Activated gamma-delta T cell (primary cell): ENCODE measurements at places on chromosomes 1 and 21.

DNA sequence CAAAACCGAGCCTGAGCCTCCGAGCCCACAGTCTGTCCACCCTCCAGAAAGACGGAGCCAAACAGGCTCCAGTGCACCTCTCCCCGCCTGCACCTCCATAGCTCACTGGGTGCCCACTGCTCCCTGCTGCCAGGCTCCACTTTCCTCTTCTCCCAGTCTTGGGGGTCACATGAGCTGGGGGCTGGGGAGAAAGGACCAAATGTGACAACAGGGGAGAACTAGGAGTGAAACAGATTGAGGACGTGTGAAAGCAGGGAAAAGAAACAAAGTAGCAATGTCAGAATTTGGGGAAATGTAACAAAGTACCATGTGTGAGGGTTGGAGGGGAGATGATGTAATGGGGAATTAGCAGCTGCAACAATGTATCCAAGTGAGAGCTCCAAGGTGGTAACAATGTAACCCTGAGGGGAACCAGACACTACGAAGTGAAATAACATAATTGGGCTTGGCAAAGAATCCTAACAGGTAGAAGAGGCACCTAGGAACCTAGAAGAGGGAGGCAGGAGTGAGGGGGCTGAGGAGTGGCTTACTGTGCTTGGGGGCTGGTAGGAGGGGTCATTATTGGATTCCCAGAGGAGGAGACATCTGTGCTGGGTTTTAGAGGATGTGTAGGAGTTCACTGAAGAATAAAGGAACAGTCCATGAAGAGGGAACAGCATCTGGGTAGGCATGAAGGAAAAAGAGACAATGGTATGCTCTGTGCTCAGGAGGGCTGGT, 12.5 kb downstream of the SDC3 start:
- no peak for DNase-seq

DNA sequence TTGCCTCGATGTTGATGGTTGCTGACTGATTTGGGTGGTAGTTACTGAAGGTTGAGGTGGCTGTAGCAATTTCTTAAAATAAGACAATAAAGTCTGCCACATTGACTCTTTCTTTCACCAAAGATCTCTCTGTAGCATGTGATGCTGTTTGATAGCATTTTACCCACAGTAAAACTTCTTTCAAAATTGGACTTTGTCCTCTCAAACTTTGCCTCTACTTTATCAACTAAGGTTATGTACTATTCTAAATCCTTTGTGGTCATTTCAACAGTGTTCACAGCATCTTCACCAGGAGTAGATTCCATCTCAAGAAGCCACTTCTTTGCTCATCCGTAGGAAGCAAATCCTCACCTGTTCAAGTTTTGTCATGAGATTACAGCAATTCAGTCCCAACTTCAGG, 93.2 kb downstream of the PHTF1 start:
- DNase-seq: no peak

- peak; percentile 45 for DNase-seq
Measured at GRCh38 chr1:154791292-154792166, 78.6 kb downstream of the KCNN3 start.

DNA sequence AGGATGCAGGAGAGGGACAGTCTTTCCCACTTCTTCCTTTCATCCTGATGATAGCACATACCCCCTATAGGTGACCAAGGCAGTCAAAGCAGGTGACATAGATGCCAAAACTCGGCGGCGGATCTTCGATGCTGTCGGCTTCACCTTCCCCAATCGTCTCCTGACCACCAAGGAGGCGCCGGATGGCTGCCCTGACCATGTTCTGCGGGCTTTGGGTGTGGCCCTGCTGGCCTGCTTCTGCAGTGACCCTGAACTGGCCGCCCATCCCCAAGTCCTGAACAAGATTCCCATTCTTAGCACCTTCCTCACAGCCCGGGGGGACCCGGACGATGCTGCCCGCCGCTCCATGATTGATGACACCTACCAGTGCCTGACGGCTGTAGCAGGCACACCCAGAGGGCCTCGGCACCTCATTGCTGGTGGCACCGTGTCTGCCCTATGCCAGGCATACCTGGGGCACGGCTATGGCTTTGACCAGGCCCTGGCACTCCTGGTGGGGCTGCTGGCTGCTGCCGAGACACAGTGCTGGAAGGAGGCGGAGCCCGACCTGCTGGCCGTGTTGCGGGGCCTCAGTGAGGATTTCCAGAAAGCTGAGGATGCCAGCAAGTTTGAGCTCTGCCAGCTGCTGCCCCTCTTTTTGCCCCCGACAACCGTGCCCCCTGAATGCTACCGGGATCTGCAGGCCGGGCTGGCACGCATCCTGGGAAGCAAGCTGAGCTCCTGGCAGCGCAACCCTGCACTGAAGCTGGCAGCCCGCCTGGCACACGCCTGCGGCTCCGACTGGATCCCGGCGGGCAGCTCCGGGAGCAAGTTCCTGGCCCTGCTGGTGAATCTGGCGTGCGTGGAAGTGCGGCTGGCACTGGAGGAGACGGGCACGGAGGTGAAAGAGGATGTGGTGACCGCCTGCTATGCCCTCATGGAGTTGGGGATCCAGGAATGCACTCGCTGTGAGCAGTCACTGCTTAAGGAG, 2.9 kb downstream of the NCDN start:
- DNase-seq: no peak

GRCh38 chr1:64171246-64171645, 32.2 kb upstream of the UBE2U start:
- DNase-seq: no peak

DNA sequence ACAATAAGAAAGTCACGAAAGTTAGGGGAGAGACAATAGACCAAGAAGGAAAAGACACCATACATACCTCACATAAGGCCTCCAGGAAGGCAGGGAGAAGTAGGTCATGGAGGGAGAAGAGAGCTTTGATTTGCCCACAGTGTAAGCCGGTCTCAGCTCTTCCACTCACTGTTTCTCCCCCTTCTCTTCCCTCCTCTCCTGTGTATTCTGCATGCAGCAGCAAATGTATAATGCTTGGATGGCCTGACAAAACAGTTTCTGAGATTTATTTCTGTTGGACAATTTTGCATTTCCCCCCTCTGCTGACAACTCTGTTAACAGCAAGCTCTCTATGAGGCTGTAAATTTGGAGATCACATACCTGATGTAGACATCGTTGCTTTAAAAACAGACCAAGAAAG, 318.9 kb downstream of the OMA1 start:
- DNase-seq: no peak

DNA sequence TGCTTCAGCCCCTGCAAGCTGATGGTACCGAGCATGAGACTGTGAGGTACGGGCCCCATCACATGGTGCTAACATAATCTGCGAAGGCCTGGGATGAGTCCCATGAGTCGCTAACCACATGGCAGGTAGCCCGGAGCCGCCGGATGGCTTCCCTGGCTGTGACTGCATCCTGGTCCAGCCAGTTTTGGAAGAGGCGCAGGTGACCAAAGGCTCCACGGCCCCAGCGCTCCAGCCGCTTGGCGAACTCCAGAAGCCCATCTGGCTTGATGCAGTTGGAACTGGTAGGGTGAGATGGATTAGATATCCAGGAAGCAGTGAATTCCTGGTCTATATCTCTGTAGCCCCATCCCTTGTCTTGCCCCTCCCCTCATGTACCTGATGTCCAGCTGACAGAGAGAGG, 24.6 kb downstream of the LRRC41 start:
- no peak for DNase-seq

DNA sequence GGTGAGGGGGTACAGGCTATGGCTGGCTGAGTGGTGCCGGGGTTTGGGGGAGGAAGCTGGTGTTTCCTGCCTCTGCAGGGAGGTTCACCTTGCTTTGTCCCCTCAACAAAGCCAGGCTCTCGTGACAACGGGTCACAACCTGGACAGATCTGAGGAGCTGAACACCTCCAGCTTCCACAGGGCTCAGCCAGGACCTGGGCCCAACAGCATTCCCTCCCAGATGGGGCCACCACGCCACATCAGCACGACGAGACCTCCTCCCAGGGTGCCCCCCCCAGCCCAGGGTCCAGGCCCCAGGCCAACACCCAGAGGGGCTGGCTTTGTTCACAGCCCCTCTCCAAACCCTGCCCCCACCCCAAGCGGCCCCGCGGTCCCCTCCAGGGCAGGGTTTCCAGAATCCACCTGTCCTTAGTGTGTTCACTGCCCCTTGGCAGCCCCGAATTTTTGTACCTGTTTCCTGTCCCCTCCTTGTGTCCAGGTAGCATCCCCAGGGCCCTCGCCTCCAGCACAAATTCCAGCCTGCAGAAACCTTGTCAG, 34.7 kb downstream of the UBE2G2 start:
- DNase-seq: no peak

- no peak for DNase-seq
Measured at GRCh38 chr1:28064064-28064463, 24.3 kb downstream of the EYA3 start.
